ENCODE measurements at places on chromosomes 11 and 22.

DNA sequence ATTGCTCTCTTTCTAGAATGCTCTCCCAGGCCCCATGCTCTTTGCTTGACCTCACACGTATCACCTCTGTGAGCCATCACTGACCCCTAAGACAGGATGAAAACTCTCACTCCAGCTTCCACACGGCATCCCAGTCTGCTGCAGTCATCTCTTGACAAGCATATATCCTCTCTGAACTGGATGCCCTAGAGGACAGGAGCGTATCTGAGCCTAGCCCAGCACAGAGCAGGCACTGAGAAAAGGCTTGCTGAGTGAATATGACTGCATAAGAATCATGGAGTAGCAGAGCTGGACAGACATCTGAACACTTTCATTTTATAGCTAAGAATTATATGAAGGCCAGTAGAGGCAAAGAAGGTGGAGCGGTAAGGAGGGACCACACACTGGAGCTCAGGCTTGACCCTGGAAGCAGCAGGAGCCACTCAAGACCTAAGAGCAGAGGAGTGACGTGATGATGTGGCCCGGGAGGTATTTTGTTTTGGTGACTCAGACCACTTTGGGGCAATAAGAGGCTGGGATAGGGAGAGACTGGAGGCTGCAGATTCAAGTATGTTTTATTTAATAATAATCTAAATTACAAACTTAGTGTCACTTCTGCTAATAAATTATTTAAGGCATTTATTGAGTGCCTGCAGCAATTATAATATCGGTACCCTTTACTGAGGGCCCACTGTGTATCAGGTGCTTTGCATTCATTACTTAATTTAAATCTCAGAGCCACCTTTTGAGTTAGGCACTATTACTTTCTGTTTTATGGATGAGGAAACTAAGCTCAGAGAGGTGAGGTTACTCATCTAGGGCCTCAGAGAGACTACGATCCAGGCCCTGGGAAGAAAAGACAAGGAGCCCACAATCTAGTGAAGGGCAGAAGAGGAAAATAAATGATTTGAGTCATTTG lies 42.6 kb downstream of the MAP6 start:
- H3K4me1 ChIP-seq, result no peaks in the 10 kb centered on the region
- H3K27me3 ChIP-seq, result no peaks in the 10 kb centered on the region
- no peaks in the 10 kb centered on the region for H3K36me3 ChIP-seq
- H3K27ac ChIP-seq, result no peak overlapping the region
- DNase-seq, result no peak

DNA sequence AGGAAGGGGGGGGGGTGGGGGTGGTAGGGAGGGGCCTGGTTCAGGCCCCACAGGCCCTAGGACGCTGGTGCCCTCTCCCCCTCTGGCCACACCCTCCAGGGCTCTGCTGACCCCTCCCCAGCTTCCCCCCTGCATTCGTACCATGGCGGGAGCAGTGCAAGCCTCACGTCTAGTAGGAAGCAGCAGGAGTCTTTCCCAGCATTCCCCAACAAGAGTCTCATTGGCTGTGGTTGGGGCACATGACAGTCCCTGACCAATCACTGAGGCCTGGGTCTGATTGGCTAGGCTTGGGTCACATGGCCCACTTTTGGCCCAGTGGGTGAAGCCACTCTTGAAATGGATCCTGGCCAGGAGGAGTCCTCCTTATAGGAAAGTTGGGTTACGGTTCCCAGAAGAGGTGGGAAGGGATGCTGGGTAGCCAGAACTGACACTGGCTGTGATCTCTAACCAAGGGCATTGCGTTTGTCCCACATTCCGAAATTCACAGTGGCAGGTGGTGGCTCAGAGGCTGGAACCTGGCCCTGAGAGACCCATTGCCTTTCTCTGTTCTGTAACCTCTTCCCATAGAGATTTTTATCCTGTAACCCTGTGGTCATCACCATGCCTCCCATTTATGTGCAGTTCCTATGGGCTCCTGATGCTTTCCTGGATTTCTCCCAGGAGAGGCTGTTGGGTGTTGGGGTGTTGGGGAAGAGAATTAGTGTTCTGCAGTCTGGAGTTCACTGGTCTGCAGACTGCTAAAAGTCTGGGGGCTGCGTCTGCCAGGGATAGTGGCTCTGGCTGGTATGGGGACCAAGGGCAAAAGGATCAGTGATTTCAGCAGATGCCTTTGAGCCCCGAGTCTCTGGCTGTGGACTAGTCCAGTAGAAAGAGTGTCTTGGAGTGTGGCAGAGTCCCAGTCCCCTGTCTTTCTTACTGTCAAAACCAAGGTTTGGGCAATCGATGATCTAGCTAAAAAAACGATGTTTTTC lies 58.9 kb upstream of the MYEOV start:
- no peak overlapping the region for H3K27ac ChIP-seq
- no peaks in the 10 kb centered on the region for H3K36me3 ChIP-seq
- H3K27me3 ChIP-seq, result no peaks in the 10 kb centered on the region
- H3K4me3 ChIP-seq, result no peak overlapping the region
- no peaks in the 10 kb centered on the region for H3K4me1 ChIP-seq

- H3K27ac ChIP-seq, result no peak overlapping the region
- no peak overlapping the region for H3K4me3 ChIP-seq
- no peak for DNase-seq
- H3K36me3 ChIP-seq, result no peaks in the 10 kb centered on the region
- no peaks in the 10 kb centered on the region for H3K27me3 ChIP-seq
- H3K4me1 ChIP-seq, result peaks cover 6% of the 10 kb centered on the region
Measured at GRCh38 chr11:102591160-102591718, 33.9 kb downstream of the MMP20 start.

GRCh38 chr11:117643606-117644300 lies 153.3 kb downstream of the DSCAML1 start:
- no peak overlapping the region for H3K4me3 ChIP-seq
- DNase-seq, result no peak
- H3K27me3 ChIP-seq, result no peaks in the 10 kb centered on the region
- H3K27ac ChIP-seq, result no peak overlapping the region
- no peaks in the 10 kb centered on the region for H3K4me1 ChIP-seq

GRCh38 chr11:20493340-20493739 lies 105.8 kb downstream of the PRMT3 start:
- no peaks in the 10 kb centered on the region for H3K27me3 ChIP-seq
- H3K4me3 ChIP-seq, result no peak overlapping the region
- DNase-seq, result no peak
- H3K27ac ChIP-seq, result no peak overlapping the region
- H3K36me3 ChIP-seq, result peaks cover 10% of the 10 kb centered on the region
- no peaks in the 10 kb centered on the region for H3K4me1 ChIP-seq

- no peak for DNase-seq
- no peak overlapping the region for H3K4me3 ChIP-seq
- no peak overlapping the region for H3K27ac ChIP-seq
- H3K36me3 ChIP-seq, result no peaks in the 10 kb centered on the region
- no peaks in the 10 kb centered on the region for H3K27me3 ChIP-seq
Measured at GRCh38 chr11:8321876-8322275, 58.2 kb upstream of the LMO1 start.

GRCh38 chr22:38704654-38705234 lies 1.0 kb upstream of the GTPBP1 start:
- H3K36me3 ChIP-seq, result peaks cover 4% of the 10 kb centered on the region

DNA sequence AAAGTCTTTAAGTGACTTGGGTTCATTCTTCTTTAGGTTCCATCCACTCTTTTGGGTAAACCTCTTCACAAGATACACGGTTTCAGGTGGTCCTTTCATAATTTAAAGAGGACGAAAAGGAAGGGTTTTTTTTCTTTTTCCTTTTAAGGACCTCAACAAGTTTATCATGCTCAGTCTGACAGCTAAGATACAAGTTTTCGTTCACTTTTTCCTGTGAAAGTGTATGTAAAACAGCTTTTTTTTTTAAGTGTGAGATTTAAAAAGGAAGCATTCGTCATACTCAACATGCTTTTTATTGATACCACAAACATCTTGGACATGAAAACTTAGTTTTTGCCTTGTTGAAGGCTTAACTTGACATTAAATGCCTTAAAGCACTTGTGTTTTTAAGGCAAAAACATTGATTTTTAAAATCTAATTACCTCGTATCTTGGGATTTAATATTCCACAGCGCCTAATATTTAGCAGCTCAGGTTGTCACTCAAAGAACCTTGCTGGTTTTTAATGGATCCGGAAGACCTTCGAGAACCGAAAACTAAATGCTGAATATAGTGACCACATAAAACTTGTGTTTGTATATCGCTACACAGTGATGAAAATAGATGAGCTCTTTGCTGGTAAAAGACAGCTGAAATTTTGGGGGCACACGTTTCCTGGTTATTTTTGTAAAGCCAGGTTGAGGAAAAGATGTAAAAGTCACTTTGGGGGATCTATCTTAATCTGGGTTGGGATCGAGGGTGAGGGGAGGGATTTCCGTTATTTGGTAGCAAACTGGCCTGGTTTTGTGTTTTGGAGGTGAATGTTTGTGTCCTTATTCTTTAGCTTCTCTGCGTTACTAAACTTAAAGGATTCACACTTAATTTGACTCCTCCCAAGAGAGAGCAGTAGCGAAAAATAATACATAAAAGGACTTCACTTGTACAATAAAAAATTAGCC lies 2.3 kb downstream of the PCF11 start:
- no peaks in the 10 kb centered on the region for H3K27me3 ChIP-seq
- peak overlapping the region; percentile 61 for H3K4me3 ChIP-seq
- peaks cover 52% of the 10 kb centered on the region for H3K4me1 ChIP-seq
- no peak for DNase-seq
- peak overlapping the region; percentile 98 for H3K27ac ChIP-seq
- peaks cover 20% of the 10 kb centered on the region for H3K36me3 ChIP-seq

- H3K36me3 ChIP-seq, result no peaks in the 10 kb centered on the region
- no peaks in the 10 kb centered on the region for H3K27me3 ChIP-seq
- no peaks in the 10 kb centered on the region for H3K4me1 ChIP-seq
Measured at GRCh38 chr11:11980841-11981308, 27.6 kb downstream of the DKK3 start.

- H3K4me3 ChIP-seq, result peak overlapping the region; percentile 11
- peaks cover 62% of the 10 kb centered on the region for H3K27me3 ChIP-seq
- DNase-seq, result no peak
Measured at GRCh38 chr11:63915961-63916836, 765 bp downstream of the RCOR2 start.

DNA sequence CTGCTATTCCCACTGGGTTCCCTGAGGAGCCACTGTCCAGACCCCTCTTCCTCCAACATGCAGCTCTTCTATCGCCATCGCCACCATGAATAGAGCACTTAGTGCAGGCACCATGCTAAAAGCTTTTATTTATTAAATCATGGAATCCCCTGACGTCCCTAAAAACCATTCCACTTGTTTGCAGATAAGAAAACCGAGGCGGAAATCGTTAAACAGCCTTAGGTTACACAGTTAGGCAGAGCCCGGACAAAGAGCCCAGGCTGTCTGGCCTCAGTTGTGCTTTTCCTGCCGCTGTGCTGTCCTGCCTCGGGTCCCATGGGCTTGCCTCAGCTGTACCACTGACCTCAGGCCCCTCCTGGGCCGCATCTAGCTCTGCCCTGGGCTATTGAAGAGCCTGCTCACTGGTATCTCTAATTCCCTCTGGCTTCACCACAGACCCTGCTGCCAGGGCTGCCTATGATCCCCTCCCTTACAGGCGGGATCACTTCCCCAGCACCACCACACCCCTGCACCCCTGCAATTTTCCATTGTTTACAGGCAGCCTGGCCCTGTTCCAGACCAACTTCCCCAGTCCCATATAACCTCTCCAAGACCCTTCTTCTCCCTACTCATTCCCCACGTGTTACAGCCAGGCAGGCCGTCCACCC lies 13.0 kb upstream of the TUB start:
- no peak for DNase-seq
- no peak overlapping the region for H3K4me3 ChIP-seq
- H3K27me3 ChIP-seq, result no peaks in the 10 kb centered on the region
- no peaks in the 10 kb centered on the region for H3K4me1 ChIP-seq
- no peaks in the 10 kb centered on the region for H3K36me3 ChIP-seq

DNA sequence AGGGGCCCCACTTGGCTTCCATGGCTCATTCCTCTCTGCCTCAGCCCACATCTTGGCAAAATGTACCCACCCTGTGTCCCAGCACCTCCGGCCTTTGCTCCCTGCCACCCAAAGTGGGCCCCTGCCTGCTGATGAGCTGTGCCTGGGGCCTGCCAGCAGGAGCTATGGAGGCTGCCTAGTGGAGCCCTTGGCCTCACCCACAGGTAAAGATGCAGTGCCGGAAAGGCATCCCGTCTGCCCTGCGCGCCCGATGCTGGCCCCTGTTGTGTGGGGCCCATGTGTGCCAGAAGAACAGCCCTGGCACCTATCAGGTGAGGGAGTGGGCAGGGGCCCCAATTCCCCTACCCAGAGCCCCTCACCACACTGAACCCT lies 1.3 kb downstream of the TBC1D10C start:
- peak overlapping the region; percentile 82 for H3K4me3 ChIP-seq
- H3K4me1 ChIP-seq, result peaks cover 94% of the 10 kb centered on the region
- H3K36me3 ChIP-seq, result peaks cover 21% of the 10 kb centered on the region
- no peak for DNase-seq

- H3K4me3 ChIP-seq, result no peak overlapping the region
- H3K4me1 ChIP-seq, result no peaks in the 10 kb centered on the region
- H3K36me3 ChIP-seq, result no peaks in the 10 kb centered on the region
- no peaks in the 10 kb centered on the region for H3K27me3 ChIP-seq
- no peak overlapping the region for H3K27ac ChIP-seq
- no peak for DNase-seq
Measured at GRCh38 chr11:2002807-2003206, 5.2 kb upstream of the H19 start.

GRCh38 chr11:57303990-57304579 lies 20.7 kb downstream of the TNKS1BP1 start:
- no peak overlapping the region for H3K27ac ChIP-seq
- DNase-seq, result no peak
- no peaks in the 10 kb centered on the region for H3K27me3 ChIP-seq
- H3K4me1 ChIP-seq, result peaks cover 6% of the 10 kb centered on the region

DNA sequence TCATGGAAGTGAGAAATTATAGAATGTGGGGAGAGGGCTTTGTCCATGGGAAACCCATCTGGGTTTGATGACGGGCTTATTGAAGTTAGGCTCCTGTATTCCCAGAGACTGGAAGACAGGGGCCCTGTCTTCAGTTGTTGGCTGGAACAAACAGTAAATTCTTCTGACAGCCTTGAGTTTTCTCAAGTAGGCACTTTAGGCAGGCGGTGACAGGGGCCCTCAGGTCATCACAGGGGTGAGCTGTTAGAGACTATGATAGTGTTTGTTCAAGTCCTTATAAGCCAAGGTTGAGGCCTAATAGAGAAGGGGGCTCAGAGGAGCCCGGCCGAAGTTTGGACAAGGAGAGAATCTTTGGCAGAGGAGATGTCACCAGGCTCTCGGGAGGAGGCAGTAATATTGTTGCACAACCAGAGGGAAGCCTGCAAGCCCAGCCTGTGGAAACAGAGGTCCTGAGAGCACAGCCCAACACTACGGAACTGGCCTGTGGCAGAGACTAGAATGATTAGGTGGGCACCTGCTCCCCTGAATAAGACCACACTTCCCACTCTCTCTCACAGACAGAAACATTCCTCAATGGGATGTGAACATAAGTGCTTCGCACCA lies 20.2 kb upstream of the IL17RA start:
- no peak overlapping the region for H3K4me3 ChIP-seq
- no peak for DNase-seq
- no peaks in the 10 kb centered on the region for H3K36me3 ChIP-seq
- peaks cover 6% of the 10 kb centered on the region for H3K4me1 ChIP-seq
- no peak overlapping the region for H3K27ac ChIP-seq
